ENCODE measurements at places on chromosomes 7 and 10. TPM values are rescaled to one million over a fixed set of nuclear protein-coding genes. Genes with fewer than 3 reads are reported as not detected.

DNA sequence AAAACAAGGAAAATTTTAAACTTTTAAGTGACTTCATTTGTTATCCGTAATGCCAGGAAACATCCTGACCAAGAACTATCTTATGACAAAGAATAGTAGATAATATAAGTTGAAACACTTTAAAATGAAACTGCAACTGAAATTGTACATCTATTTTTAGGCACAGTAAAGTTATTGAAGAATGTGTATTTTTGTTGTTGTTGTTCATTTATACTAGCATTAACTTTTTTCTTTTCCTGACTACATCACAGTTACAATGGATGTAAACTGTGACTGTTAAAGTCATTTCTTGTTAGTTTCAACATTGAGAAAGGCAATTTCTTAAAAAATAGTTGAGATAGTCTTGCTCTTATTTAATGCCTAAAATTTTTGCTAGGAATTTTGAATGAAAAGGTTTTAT is 2.6 kb downstream of the CPED1 start:
- no peak for DNase-seq

DNA sequence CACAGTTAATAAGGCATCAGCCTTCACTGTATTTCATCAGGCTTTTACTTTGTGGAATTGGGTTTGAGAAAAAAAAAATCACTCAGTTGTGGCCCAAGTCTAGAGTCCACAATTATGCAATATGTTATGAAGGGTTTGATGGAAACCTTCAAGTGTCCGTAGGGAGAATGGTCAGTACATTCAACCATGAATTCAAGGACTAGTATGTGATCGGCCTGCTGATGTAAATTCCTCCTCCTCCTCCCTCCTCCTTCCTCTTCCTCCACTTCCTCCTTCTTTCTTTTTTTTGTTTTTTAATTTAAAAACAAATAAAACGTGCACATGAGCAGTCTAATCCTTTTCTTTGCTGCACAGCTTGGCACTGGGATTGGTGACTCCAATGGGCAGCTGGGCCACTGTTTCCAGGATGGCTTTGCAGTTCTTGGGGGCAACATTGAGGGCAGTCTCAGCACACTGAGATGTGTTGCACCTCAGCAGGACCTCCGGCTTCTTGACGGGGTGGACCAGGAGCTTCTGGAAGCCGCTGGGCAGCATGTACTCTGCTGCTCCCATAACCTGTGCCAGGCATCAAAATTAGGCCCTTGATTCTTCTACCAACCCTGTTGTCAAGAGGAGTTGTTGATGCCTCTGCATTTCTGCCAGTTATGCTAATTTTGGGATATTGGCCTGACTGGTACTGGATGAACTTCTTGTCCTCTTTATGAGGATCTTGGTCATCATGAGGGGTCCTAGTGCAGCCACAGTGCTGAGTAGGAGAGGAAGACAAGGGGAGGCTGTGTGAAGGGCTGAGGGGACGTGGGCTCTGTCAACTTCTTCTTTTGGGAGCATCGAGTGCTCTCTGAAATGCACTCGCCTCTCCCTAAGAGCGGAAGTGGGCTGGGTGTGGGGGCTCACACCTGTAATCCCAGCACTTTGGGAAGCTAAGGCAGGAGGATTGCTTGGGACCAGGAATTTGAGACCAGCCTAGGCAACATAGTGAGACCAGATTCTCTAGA is 9.3 kb upstream of the IL2RA start:
- DNase-seq: no peak

CYP2C19 gene
- total RNA-seq: not detected

UCN3 gene
- not detected for total RNA-seq

- no peak for DNase-seq
Observed at GRCh38 chr7:22193450-22193983, 163.4 kb downstream of the RAPGEF5 start.

Data from upper lobe of left lung (tissue), 6 donors.